Activated CD8-positive, alpha-beta memory T cell treated with anti-CD3 and anti-CD28 coated beads, Interleukin-2, amount 50 U/mL, for 48 hours (primary cell): ENCODE measurements at places on chromosomes 1 and 21.
A peak's percentile ranks its signal among the peaks of the same experiment; 100 is the strongest.

GRCh38 chr1:59565611-59566410 is 248.9 kb upstream of the HOOK1 start:
- no peak for DNase-seq

DNA sequence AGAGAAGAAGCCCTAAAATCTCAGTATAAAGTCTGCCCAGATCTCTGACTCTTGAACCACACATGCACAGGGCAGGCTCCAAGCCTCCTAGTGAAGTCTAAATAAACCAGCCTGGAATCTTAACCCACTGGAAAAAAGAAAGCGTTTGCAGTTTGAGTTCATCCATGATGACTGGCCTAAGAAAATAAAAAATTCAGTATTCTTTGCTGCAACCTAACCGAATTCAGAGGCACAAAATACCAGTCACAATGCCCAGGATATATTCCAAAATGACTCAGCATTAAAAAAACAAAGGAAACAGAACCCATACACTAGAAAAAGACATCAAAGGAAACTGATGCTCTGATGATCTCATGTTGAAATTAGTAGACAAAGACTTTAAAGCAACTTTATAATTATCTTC is 269.2 kb downstream of the SDCCAG8 start:
- no peak for DNase-seq

- no peak for DNase-seq
These were observed 28.3 kb downstream of the SUCO start for GRCh38 chr1:172561252-172561651.

- DNase-seq, result peak; percentile 40
These were observed 57.1 kb downstream of the WNT9A start for GRCh38 chr1:227890451-227891222.

- DNase-seq, result no peak
These were observed 51.0 kb downstream of the MYSM1 start for GRCh38 chr1:58648842-58649241.

GRCh38 chr1:59779949-59780348 is 34.8 kb upstream of the HOOK1 start:
- no peak for DNase-seq

DNA sequence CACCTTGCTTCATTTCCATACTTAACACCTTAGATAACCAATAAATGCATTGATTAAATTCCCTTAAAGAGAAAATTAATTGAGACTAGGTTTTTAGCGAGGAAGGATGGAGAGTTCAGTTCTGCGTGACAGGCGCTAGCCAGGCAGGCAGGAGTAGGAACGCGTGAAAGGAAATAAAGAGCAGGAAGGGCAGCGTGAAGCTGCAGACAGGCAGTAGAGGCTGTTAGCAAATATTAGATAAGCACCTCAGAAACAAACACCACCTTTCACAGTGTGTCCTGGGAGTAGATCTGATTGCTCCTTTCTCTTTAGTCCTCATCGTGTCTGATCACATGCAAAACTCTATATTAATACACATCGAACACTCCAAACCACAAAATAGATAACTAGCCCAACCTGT is 282.7 kb upstream of the ADGRL2 start:
- DNase-seq, result no peak

DNA sequence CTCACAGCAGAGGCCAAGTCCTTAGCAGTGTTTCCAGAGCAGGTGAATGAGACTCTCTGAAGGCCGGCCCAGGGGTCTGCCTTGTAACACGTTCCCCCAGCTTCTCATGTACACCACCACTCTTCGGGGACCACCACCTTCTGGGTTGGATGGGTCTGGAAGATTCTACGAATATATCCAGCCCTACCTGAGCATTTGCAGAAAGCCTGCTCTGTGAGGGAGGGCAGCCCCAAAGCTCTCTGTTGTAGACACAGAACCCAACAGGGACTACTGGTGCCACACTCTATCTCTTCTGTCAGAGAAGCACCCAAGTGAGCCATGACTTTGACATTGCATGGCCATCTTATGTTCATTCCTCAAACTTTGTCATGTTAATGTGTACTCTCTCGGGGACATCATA is 61.8 kb downstream of the CD247 start:
- peak; percentile 55 for DNase-seq

DNA sequence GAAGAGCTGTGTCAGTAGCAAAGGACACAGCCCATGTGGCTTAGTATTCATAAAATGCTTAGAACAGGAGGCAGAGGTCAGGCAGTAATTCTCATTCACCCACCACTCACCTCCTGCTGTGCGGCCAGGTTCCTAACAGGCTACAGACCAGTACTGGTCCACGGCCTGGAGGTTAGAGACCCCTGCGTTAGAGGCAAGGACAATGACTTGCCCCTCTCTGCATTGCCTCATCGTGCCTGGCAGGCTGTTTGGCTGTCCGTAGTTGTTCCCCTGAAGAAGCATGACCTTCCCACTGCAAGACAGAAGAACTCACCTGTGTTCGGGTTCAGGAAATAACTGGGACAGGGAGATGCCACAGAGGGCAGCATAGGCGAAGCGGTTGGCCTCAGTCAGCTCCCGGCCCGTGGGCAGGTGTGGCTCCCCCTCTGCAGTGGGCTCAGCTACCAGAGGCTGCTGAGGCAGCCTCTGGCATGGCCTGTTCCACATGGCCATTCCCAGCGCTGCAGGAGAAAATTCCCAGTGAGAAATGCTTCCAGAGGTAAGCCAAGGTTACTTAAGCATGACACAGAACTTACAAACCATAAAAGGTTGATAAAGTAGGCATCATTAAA is 19.3 kb downstream of the TMCO4 start:
- DNase-seq, result no peak

DNA sequence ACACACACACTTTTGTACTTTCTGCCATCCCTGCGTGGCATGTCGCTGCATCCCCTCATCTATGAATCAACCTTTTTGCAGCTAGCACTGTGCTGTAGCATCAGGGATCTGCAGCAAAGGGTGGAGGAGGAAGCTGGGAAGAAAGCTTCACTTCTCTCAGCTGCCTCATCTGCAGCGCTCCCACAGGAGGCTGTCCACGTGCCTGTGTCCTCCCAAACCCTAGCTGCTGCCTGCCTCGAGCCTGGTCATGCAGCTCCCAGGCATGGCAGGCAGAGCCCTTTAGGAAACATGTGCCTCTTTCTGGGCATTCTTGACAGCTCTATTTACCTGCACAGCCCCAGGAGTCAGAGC is 262.1 kb upstream of the SGIP1 start:
- DNase-seq, result no peak

DNA sequence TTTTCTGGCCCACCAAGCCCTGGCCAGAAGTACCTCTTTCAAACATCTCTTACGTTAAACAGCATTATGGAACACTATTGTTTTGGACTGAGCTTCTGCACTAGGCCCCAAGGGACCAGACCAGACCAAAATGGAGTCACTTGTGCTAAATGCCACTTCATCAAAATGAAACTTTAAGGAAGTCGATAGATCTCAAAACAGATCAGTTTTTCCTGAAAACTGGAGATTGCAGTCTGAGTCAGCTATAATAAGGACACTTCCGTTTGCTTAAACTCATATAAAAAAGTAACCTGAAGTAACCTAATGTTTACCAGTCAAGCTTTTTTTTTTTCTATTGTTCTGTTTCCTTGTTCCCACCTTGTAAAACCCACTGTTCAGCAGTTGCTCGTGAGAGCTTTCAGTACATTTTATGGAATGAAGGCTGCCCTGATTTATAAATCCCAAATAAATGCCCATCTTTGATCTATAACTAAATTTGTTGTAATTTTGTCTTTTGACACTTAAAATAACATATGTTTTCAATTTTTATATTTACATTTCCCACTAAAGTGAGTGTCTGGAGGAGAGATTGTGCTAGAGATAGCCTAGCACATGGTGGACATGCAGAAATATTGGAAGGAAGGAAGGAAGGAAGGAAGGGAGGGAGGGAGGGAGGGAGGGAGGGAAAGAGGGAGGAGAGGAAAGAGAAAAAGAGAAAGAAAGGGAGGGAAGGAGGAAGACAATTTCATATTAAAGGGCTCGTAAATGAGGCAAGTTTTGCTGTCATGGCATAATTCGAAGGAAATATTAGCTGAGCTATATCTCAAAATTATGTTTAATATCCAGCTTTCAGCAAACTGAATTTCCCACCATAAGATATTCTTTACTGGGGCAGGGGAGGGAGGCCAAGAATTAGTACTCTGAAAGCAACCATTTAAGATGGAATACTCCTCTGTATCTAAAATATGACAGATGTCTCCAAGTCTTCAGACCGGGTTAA is 77.0 kb upstream of the CXADR start:
- no peak for DNase-seq

GRCh38 chr21:37365517-37366481 is 774 bp upstream of the DYRK1A start:
- DNase-seq, result peak; percentile 82

DNA sequence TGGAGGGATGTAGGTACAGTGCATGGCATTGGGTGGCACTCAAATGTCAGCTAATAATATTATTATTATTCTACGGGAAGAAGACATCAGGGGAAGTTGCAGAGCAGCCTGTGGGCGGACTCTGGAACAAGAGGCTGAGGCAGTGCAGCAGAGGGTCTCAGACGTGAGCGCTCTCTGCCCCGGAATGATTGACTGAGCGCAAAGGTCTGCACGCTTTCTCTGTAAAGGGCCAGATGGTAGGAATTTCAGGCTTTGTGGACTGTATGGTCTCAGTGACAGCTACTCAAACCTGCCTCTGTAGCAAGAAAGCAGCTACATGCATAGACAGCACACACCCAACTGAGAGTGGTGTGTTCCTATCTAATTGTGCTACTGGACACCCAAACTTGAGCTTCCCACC is 29.6 kb upstream of the VPS13D start:
- no peak for DNase-seq

GRCh38 chr1:186050360-186050759 is 316.2 kb downstream of the HMCN1 start:
- no peak for DNase-seq
